Neural crest cell (in vitro differentiated cells): ENCODE measurements at places on chromosomes 6 and 20. TPM values are rescaled to one million over a fixed set of nuclear protein-coding genes. Genes with fewer than 3 reads are reported as not detected.

DNA sequence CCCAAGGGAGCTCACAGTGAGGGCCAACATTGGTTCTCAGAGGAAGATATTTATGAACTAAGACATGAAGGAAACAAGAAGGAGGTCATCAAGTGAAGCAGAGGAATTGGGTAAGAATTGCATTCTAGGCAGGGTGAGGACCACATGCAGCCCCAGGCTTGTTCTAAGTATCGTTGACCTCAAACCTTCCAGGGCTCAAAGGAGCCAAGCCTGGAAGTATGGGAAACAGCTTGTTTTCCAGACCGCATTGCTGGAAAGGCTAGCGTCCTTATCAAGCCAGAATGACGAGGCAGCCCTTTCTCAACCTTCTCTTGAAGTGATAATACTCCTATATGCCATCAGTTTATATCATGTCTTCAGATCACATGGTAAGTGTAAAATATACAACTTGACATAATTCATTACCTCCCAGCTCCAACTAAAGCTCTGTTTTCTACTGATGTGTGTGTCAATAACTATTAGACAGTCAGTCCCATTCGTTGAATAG lies 79.6 kb downstream of the PHACTR2 start:
- no peak overlapping the region for H3K4me3 ChIP-seq
- peaks cover 18% of the 10 kb centered on the region for H3K4me1 ChIP-seq
- peaks cover 3% of the 10 kb centered on the region for H3K36me3 ChIP-seq
- no peak for DNase-seq
- no peak overlapping the region for H3K27ac ChIP-seq

MAP7 gene
- 1.3 and 1.4 TPM in 2 replicates for total RNA-seq

DNA sequence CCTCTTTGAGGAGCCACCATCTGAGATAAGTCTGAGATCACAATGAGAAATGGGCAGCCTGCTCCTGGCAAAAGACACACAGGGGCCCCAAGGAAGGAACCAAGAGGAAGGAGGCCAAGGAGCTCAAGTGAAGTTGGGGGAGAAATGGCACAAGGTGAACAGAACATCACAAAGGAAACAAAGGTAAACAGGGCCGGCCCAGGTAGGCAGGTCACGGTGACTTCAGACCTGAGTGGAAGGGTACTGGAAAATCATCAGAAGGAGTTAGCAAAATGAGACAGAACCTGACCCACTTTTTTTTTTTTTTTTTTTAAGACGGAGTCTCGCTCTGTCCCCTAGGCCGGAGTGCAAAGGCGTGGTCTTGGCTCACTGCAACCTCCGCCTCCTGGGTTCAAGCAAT lies 11.3 kb downstream of the ZMYND8 start:
- H3K36me3 ChIP-seq: peaks cover 19% of the 10 kb centered on the region
- H3K27me3 ChIP-seq: no peaks in the 10 kb centered on the region
- H3K4me3 ChIP-seq: no peak overlapping the region
- no peak for DNase-seq
- peaks cover 12% of the 10 kb centered on the region for H3K4me1 ChIP-seq

EBF4 gene
- total RNA-seq: 23.2 and 24.6 TPM in 2 replicates

NOX3 gene
- total RNA-seq: not detected in 2 replicates

DNA sequence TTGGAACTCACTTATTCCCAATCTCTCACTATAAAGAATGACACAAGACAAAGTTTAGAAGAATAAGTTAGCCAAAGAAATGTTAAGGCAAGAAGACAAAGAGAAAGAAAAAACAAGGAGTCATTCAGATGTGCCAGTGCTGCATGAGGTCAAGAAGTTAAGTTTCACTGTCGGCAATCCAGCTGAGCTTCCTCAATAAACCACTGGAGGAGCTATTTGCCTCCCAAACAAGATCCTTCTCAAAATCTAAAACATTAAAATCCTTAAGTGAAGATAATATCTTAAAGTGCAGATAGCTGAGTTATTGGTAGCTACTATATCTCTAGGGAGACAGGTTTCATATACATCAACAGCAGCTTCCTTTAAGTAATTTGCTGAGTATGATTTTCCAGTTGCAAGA lies 512.3 kb downstream of the HDGFL1 start:
- DNase-seq: no peak
- no peak overlapping the region for H3K27ac ChIP-seq

UBE2C gene
- total RNA-seq: 202 and 212 TPM in 2 replicates

CNR1 gene
- total RNA-seq: 8.4 and 9.9 TPM in 2 replicates

GRCh38 chr6:57075092-57075491 lies 14.9 kb upstream of the ZNF451 start:
- no peak overlapping the region for H3K27ac ChIP-seq
- H3K27me3 ChIP-seq: no peaks in the 10 kb centered on the region
- peaks cover 22% of the 10 kb centered on the region for H3K36me3 ChIP-seq
- H3K4me1 ChIP-seq: no peaks in the 10 kb centered on the region
- no peak overlapping the region for H3K4me3 ChIP-seq
- no peak for DNase-seq

DNA sequence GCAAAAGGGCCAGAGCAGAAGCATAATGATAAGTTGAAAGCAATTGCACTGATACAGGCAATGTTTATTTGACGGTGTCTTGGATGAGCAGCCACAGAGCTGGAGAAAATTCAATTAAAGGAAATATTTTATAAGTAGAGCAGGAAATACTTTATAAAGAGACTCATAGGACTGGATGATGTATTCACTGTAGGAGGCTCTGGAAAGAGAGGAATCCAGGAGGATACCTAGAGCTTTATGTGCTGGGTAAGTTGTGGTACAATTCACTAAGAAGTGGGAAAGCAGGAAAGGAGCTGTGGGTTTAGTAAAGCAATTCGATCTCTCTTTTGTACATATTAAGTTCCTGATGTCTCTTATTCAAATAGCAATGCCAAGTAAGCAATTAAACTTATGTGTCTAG lies 86.3 kb downstream of the C6orf118 start:
- DNase-seq: no peak
- no peak overlapping the region for H3K27ac ChIP-seq
- H3K36me3 ChIP-seq: peaks cover 2% of the 10 kb centered on the region
- H3K4me1 ChIP-seq: peaks cover 15% of the 10 kb centered on the region
- H3K27me3 ChIP-seq: no peaks in the 10 kb centered on the region

MYCT1 gene
- total RNA-seq: not detected in 2 replicates

- H3K27me3 ChIP-seq: peaks cover 23% of the 10 kb centered on the region
- no peaks in the 10 kb centered on the region for H3K36me3 ChIP-seq
- peaks cover 13% of the 10 kb centered on the region for H3K4me1 ChIP-seq
- no peak for DNase-seq
- no peak overlapping the region for H3K27ac ChIP-seq
Measured at GRCh38 chr6:53483423-53484353, 61.2 kb downstream of the GCLC start.

DNA sequence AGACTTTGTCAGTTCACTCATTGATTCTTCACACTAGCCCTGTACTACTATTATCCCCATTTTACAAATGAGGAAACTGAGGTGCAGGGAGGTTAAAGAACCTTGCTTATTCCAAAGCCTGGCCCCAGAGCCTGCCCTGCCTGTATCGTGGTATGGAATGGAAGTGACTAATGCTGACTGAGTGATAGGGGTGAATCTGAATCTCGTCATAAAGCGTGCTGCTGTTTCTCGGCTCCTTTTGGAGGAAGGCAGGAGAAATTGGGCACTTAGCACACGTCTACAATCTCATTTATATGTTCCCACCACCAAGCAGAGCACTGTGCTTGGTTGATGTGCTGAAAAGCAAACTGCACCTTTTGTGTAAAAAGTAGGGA lies 17.1 kb downstream of the GFRA4 start:
- H3K4me1 ChIP-seq: peaks cover 32% of the 10 kb centered on the region
- H3K27me3 ChIP-seq: no peaks in the 10 kb centered on the region
- no peak for DNase-seq
- H3K4me3 ChIP-seq: no peak overlapping the region

- no peak overlapping the region for H3K4me3 ChIP-seq
- peaks cover 9% of the 10 kb centered on the region for H3K4me1 ChIP-seq
- no peaks in the 10 kb centered on the region for H3K27me3 ChIP-seq
- peaks cover 5% of the 10 kb centered on the region for H3K36me3 ChIP-seq
- no peak for DNase-seq
Measured at GRCh38 chr6:38016824-38017223, 197.3 kb downstream of the ZFAND3 start.

- no peaks in the 10 kb centered on the region for H3K27me3 ChIP-seq
- no peak for DNase-seq
- no peaks in the 10 kb centered on the region for H3K36me3 ChIP-seq
- no peak overlapping the region for H3K4me3 ChIP-seq
Measured at GRCh38 chr6:114897536-114897935, 554.7 kb upstream of the HS3ST5 start.

BIRC7 gene
- 6.1 and 6.9 TPM in 2 replicates for total RNA-seq

DNA sequence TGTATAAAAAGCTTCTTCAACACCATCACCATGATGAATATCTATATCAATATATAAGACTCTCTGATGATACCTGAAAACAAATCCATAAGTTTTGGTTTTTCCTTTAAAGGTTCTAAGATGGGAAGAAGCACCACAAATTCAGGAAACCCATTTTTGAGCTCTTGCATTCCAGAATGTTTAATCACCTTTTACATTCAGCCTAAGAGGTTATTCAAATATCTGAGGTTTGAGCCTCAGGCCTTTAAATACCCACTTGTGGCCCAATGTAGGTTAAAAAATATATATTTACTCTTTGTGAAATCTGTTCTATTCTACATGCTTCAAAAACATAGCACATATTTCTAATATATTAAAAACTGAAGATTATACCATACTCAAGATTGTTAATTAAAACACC lies 17.6 kb downstream of the HDAC2 start:
- H3K4me1 ChIP-seq: peaks cover 5% of the 10 kb centered on the region
- no peaks in the 10 kb centered on the region for H3K27me3 ChIP-seq
- H3K27ac ChIP-seq: no peak overlapping the region
- DNase-seq: no peak
- H3K36me3 ChIP-seq: peaks cover 18% of the 10 kb centered on the region

DNA sequence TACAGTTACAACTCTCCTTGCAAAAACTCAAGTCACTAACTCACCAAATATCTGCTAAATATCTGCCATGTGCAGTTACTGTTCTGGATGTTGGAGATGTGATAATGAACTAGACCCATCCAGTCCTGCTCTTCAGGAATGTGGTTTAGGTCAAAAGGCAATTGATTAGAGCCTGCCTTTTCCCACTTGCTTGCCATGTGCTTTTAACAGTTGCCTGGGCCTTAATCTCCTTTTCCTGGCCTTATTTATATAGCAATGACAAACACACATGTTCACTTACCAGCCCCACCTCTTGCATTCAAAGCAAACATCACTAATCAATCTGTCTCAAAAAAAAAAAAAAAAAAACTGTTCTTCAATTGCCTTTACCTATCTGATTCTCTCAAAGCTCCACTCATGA lies 199.2 kb downstream of the ZNF217 start:
- no peaks in the 10 kb centered on the region for H3K27me3 ChIP-seq
- no peak for DNase-seq
- peaks cover 6% of the 10 kb centered on the region for H3K4me1 ChIP-seq
- H3K36me3 ChIP-seq: no peaks in the 10 kb centered on the region
- no peak overlapping the region for H3K4me3 ChIP-seq

PPP1R14C gene
- total RNA-seq: 7.0 and 7.3 TPM in 2 replicates

DNA sequence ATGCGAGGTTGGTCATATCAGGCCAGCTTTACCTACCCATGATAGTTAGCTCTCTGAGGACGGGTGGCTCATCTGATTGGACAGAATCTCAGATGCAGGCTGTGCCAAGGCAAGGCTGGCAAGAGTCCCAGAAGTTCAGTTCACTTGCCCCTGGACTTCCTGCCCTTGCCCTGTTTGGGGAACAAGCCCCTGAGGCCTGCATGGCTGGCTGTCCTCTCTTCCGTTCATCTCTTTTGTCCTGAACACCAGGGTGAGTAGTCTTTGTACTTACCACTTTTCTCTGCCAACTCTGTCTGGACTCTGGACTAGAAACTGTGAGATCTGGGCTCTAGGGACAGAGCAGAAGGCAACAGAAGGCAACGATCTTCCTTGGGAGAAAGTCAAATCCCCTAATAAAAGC lies 769.9 kb downstream of the QKI start:
- DNase-seq: no peak
- no peak overlapping the region for H3K4me3 ChIP-seq
- H3K36me3 ChIP-seq: peaks cover 7% of the 10 kb centered on the region

DNA sequence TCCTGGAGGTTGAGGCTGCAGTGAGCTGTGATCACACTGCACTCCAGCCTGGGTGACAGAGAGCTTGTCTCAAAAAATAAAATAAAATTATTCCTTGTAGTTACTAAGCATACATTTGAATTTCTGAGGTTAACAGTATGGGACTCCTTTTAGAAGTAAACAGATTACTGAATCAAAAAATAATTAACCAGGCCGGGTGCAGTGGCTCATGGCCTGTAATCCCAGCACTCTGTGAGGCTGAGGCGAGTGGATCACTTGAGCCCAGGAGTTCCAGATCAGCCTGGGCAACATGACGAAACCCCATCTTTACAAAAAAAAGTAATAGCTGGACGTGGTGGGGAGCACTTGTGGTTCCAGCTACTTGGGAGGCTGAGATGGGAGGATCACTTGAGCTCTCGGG lies 22.1 kb upstream of the EEF1A1 start:
- no peaks in the 10 kb centered on the region for H3K27me3 ChIP-seq
- no peaks in the 10 kb centered on the region for H3K4me1 ChIP-seq
- no peak for DNase-seq
- H3K27ac ChIP-seq: no peak overlapping the region
- no peaks in the 10 kb centered on the region for H3K36me3 ChIP-seq
- no peak overlapping the region for H3K4me3 ChIP-seq

- DNase-seq: no peak
- no peaks in the 10 kb centered on the region for H3K27me3 ChIP-seq
- no peak overlapping the region for H3K4me3 ChIP-seq
- no peak overlapping the region for H3K27ac ChIP-seq
- no peaks in the 10 kb centered on the region for H3K4me1 ChIP-seq
Measured at GRCh38 chr20:20677186-20677585, 35.3 kb downstream of the RALGAPA2 start.

GRCh38 chr6:12269110-12269509 lies 21.1 kb upstream of the EDN1 start:
- no peaks in the 10 kb centered on the region for H3K4me1 ChIP-seq
- no peaks in the 10 kb centered on the region for H3K27me3 ChIP-seq

- peaks cover 12% of the 10 kb centered on the region for H3K4me1 ChIP-seq
- peaks cover 6% of the 10 kb centered on the region for H3K36me3 ChIP-seq
- no peaks in the 10 kb centered on the region for H3K27me3 ChIP-seq
- no peak for DNase-seq
- H3K27ac ChIP-seq: no peak overlapping the region
Measured at GRCh38 chr6:43570876-43571441, 4.9 kb downstream of the XPO5 start.

DNA sequence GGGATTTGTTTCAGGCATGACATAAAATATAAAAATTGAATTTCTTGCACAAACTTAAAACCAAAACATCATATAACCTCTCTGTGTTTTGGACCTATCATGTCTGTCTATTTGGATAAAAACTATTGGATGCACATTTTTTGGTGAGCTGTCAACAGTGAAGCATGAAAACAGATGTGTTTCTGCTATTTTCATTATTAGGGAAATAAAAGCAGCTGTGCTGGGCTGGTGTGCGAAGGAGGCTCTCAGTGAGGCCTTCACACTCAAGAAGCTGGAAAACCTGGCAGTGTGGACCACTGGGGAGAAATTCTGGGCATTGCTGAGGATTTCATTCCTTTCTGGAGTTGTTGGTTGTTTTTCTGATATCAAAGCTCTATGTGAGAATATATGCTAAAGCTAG lies 395.3 kb downstream of the GJA1 start:
- no peak overlapping the region for H3K27ac ChIP-seq
- no peak for DNase-seq
- no peaks in the 10 kb centered on the region for H3K36me3 ChIP-seq
- peaks cover 4% of the 10 kb centered on the region for H3K4me1 ChIP-seq
- no peak overlapping the region for H3K4me3 ChIP-seq
- no peaks in the 10 kb centered on the region for H3K27me3 ChIP-seq
